Foreskin keratinocyte (primary cell): ENCODE measurements at places on chromosomes 16 and 17. TPM values are rescaled to one million over a fixed set of nuclear protein-coding genes. Genes with fewer than 3 reads are reported as not detected.

The TXNDC11 gene
- polyA plus RNA-seq, result 34.4 and 39.5 TPM in 2 replicates

The ITGAD gene
- polyA plus RNA-seq, result not detected in 2 replicates

The UBN1 gene
- 8.8 and 10.5 TPM in 2 replicates for polyA plus RNA-seq

The RAB37 gene
- not detected in 2 replicates for polyA plus RNA-seq

DNA sequence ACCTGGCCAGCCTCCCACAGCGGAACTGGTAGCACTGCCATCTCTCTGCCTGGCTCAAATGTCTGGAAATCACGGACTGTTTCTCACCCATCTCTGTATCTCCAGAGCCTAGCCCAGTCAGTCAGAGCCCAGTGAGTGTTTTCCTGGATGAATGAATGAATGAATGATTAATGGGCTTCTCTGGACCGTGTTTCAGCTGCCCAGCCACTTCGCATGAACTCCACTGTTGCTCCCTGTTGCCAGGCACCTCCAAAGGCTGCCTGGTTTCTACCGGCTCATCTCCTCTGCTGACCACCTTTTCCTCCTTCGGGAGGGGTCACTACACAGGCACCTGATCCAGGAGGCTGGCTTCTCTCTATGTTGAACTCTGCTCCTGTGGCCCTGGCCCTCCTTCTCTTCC lies 91.0 kb upstream of the SDK2 start:
- DNase-seq, result no peak

DNA sequence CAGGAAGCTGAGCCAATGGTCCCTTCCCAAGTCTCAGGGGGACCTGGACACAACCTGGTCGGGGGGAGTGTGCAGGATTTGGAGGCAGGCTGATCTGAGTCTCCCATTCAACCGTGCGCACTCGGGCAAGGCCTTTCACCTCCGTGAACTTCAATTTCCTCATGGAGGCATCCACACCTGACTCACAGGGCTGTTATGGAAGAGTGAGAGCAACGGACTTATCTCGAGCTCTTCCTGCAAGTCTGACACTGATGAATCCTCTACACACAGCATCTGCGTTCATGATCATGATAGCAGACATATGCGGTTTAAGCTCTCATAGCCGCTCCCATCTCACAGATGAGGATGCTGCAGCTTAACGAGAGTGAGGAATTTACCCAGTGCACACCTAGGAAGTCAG lies 21.6 kb downstream of the TIMM22 start:
- no peak for DNase-seq

- DNase-seq, result no peak
These were observed 957.6 kb upstream of the SOX9 start for GRCh38 chr17:71163121-71163812.

- no peak for DNase-seq
These were observed 19.4 kb downstream of the CD300A start for GRCh38 chr17:74485841-74486240.

DNA sequence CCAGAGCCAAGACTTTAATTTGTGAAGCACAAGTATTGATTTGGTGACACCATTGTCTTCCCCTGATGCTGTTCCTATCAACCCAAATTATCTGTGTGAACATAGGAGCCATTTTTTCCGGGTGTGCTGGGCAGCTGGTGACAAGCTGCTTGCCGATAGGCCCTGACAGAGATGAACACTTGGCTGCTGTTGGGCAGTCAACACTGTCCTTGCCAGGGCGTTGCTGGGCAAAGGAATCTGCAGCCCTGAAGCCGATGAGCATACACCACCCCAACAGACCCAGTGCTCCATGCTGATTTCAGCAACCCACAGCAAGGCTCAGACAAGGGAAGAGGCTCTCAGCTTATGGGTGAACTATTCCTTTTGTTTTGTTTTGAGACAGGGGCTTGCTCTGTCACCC lies 105.4 kb downstream of the YPEL2 start:
- no peak for DNase-seq

GRCh38 chr16:47956916-47957315 lies 198.9 kb downstream of the ABCC12 start:
- DNase-seq, result no peak

DNA sequence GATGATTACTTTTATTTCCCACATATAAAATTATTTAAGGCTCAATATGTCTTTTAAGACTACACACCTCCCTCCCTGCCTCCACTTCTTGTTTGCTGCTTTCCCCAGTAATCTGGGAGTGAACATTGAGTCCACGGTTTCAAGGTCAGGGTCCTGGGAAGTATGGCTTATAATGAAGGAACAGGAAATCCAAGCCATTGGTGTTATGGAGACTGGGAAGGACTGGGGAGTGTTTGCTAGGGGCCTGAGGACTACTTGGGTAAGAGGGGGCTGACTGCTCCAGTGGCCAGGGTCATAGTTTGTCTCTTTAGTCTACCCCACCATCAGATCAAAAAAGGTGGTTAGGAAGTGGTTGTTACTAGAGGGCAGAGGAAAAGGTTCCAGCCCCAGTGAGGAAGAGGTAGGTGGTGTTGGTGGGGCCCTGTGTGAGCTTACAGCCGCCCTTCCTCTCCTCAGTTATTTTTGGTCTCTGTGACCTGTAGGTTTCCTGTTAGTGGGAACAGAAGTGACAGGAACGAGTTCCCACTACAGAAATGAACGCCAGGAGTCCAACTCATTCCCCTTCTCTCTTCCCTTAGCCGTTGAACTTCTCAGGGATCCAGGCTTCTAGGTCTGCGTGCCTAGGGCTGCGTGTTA lies 742 bp upstream of the SLC16A13 start:
- no peak for DNase-seq

DNA sequence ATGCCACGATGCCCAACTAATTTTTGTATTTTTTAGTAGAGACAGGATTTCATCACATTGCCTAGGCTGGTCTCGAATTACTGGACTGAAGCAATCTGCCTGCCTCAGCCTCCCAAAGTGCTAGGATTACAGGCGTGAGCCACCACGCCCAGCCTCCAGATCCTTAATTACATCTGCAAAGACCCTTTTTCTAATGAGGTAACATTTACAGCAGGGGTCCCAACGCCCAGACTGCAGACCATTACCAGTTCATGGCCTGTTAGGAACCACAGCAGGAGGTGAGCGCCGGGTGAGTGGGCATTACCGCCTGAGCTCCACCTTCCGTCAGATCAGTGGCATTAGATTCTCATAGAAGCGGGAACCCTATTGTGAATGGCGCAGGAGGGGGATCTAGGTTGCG lies 4.0 kb upstream of the RAB11FIP4 start:
- DNase-seq, result no peak

DNA sequence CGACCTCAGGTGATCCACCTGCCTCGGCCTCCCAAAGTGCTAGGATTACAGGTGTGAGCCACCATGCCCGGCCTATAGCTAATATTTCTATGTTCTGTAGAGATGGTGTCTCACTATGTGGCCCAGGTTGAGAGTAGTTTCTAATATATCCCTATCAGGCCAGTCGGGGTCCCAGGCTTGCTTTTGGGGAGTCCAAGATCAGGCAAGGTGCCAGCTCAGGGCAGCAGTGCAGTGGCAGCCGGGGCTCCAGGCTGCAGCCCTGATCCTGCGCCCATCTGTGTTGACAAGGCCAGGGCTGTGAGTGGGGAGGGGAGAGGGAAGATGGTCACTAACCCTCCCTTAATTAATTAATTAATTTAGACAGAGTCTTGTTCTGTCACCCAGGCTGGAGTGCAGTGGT lies 77.6 kb upstream of the CDC42EP4 start:
- DNase-seq, result no peak
